ENCODE measurements at places on chromosomes 12 and 14.

DNA sequence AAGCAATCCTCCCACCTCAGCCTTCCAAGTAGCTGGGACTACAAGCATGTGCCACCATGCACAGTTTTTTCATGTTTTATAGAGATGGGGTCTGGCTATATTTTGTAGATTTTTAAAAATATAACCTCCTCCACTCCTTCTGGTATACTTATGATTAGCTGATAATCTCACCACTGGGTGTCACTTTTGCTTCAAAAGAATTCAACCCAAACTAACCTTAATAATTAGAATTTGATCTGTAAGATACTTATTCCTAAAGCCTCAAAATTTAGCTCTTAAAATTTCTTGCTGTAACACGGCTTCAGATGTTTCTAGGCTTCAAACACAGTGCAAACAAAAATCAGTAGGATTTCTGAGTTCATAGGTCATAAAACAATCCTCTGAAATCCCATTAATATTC lies 130.3 kb downstream of the CEP83 start:
- no peak for DNase-seq

DNA sequence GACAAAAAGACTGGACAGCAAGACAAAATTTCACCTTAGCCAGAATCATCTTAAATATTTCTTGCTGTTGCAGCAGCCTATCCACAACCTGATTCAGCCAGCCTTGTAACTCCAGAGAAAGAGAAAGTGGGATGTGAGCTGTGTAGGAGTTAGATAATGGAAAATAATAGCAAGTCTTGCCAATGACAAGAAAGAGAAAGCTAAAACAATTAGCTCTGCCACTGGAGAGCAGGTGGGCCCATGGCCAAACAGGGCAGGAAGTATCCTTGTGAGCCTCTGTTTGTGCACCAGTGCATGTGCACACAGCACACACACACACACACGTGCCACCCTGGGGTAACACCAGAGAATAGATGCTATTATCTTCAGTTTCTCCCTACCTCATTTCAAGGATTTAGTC lies 106.0 kb upstream of the CCDC196 start:
- no peak for DNase-seq

GRCh38 chr12:112908548-112908947 lies 1.8 kb downstream of the OAS1 start:
- DNase-seq, result no peak

- no peak for DNase-seq
Observed at GRCh38 chr14:54614296-54614695, 47.4 kb downstream of the SAMD4A start.

DNA sequence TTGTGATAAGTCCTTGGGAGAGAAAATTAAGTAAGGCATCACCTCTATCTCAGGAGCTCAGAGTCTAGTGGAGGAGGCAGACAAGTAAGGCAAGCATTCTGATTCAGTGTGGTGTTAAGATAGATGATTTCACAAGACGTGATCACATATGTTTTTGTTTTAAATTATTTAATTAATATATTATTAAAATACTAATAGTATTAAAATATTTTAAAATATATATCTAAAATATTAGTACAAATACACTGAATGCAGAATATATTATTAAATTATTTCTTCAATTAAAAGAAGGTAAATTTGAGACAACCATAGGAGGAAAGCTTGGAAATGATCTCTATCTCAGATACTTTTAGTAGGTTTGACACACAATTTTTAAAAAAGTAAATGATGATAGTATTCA lies 51.5 kb upstream of the ANO4 start:
- DNase-seq, result no peak

- no peak for DNase-seq
Observed at GRCh38 chr14:70278281-70278680, 81.2 kb downstream of the COX16 start.

- no peak for DNase-seq
Observed at GRCh38 chr14:34502545-34503225, 36.8 kb downstream of the EAPP start.

DNA sequence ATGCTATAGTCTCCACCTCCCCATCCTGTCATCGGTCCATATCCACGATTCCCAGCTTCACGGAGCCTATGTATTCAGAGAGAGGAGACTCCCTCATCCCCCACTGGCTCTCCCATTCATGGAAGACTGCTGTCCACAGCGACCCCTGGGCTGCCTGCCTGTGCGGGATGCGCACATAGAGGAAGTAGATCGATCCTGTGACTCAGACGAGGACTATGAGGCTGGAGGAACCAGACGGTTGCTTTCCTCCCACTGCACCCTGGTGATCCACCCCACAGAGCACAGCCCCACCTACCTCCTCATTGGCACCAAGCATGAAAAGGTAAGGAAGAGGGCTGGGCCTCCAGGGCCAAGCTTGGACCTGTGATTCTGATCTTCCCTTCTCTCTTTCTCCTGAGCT lies 24.4 kb downstream of the PIGH start:
- no peak for DNase-seq

DNA sequence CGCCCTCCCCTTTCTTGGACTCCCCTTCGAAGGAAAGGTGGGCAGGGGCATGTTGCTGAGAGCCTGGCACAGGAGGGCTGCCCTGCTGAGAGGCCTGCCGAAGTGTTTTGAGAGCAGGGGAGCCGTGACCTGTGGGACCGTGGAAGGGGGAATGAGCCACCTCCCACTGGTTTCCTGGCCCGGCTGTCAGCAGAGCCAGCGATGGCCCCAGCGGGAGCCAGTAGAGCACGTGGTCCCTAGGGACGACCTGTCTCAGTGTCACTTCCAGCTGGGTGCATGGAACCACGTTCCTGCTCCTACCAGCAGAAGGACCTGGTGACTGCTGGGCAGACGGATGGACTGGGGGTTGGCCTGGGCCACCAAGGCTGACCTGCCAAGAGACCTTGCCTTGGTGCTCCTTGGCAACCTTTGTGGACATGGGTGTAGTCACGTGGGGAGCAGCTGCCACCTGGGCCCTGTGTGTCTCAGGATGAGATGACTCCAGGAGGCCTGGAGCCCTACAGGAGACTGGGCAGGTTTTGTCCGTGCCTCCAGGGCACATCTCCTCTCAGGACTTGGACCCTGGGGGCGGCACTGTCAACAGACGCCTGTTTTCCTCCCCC lies 34.6 kb downstream of the BEGAIN start:
- DNase-seq, result no peak

DNA sequence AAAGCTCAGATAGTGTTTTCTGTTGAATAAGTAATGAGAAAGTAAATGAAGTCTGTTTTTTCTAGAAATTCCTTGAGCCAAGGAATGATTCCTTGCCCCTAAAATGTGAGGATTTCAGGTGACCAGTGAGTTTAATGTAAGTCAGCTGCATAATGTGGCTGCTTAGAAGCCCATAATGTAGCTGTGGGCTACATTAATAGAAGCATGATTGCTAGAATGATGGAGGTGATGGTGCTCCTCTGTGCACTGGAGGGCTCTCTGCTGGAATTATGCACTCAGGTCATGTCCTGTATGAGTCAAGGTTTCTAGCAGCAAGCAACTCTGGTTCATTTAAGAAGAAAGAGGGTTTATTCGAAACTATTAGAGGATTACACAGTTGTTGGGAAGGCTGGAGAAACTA lies 19.6 kb upstream of the PWP1 start:
- DNase-seq, result no peak

DNA sequence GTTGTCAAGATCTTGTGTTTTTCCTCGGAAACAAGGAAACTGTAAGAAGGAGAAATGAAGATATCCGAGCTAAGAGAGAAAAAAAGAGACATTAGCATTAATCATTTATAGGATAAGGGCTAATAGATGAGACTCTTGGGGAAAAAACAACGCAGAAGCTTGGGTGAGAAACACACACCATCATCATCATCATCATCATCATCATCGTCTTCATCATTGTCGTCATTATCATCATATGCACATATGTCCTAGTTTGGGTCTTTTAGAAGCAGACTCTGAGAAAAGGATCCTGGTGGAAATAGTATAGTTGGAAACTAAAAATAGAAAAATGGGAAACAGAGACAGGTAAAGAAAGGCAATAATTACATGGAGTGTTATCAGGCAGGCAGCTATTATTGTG lies 95.9 kb downstream of the PAH start:
- no peak for DNase-seq

DNA sequence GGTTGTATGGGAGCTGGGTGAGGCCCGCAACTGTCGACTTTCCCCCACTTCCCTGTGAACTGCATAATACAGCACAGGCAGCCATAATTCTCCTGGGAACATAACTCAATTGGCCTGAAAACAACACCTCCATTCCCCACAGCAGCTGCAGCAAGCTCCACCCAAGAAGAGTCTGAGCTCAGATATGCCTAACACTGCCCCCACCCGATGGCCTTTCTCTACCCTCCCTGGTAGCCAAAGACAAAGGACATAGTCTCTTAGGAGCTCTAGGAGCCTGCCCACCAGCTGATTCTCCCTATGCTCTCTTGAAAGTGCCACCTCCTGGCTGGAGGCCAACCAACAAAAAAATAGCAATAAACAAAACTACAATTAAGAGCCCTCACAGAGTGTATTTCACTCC lies 542.7 kb upstream of the LMO3 start:
- no peak for DNase-seq

- DNase-seq, result no peak
Observed at GRCh38 chr14:57714487-57714931, 151.4 kb downstream of the SLC35F4 start.

DNA sequence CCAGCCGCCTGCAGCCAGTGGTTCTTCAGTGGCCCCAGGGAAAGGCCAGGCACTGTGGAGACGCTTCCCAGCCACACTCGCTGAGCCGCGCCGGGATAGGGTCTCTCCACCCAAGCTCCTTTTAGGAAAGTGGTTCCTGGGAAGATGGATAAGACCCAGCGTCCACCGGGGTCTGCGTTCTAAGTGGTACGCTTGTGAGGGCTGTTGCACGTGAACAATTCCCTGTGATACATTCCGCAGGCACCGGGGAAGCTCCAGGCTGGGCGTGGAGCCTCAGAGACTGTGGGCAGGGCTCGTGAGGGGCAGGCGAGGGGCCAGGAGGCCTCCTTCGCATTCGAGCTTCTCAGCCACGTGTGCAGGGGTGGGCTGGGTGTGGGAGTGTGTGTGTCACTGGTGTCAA lies 48.4 kb downstream of the GALNT9 start:
- no peak for DNase-seq

DNA sequence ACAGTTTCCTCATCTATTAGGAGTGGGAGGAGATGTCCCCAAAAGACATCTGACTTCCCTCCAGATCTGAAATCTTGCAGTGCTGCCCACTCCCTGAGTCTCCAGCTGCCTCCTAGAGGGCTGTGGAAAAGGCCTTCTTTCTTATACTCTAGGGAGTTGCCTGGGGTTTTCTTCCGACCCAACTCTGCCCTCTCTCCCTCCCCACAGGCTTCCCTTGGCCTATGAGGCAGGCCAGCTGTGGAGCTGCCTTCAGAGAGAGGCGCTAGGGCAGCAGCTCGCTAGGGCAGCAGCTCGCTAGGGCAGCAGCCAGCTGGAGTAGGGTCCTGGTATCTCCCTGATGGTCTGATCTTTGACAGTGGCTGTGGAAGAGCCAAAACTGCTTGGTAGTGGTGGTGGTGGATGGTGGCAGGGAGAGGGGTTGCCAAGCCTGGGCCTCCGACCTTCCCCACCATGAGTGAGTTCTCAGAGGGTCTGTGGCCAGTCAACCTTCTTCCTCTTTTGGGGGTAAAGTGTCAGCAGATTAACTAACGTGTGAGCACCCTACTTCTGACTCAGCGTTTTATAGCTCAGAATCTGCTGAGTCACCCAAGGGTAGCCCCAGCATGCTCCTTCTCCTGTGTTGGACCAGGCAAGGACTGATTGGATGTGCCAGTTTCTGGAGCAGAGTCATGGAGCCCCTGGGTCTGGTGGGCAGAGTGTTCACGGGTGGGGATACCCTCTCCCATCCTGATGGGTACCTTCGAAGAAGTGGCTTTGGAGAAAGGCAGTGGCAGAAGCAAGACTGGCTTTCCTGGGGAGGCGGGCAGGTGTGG lies 2.3 kb downstream of the SLC48A1 start:
- DNase-seq, result no peak

DNA sequence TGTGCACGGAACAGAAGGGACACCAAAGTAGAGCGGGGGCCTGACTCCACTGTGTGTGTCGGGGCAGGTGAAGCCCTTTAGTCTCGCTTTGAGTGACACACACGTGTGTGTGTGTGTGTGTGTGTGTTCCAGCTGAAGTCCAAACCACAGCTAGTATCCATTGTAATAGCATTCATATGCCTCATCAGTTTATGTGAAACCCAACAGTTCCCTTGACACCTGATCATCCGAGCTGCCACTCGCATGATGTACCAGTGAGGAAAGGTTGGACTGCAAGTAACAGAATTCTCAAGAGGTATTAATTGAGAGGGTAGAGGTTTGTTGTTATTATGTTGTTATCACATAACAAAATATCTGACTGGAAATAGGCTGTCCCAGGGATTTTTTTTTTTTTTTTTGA lies 16.4 kb downstream of the CCDC63 start:
- no peak for DNase-seq

GRCh38 chr12:1925684-1926006 lies 7.2 kb upstream of the CACNA2D4 start:
- no peak for DNase-seq

DNA sequence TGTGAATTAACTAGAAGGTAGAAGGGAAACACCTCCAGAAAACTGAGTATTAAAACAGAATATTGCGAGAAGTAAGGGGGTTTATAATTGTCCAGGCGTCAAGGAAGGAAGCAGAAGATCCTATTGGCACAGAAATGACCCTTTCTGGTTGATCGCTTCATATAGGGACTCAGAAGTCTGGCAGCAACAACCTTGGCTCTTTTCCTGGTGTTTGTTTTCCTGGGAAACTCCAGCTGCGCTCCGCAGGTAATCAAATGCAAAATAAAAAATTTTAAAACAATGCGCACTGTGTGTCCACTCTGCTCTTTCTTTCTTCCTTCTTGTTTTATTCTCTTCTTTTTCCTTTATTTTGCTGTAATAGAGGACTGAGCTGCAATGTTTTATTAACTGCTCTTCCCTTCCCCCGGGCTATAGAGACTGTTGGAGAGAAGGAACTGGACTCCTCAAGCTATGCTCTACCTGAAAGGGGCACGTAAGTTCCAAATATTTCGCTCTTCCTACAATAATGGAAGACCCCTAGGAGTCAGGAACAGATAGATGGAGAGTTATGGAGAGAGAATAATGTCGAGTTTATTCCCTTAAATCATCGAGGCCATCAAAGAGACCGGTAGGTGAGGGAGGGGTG lies 737 bp downstream of the SPX start:
- no peak for DNase-seq

GRCh38 chr12:121314431-121314830 lies 17.9 kb upstream of the CAMKK2 start:
- DNase-seq, result no peak

GRCh38 chr14:105414456-105415371 lies 4.9 kb upstream of the MTA1 start:
- DNase-seq, result peak; percentile 62

GRCh38 chr14:42687421-42687820 lies 1080.7 kb downstream of the LRFN5 start:
- no peak for DNase-seq

GRCh38 chr12:28807535-28807934 lies 341.5 kb upstream of the FAR2 start:
- DNase-seq, result no peak

GRCh38 chr12:124316257-124316900 lies 21.5 kb downstream of the RFLNA start:
- DNase-seq, result no peak

GRCh38 chr12:80708259-80708974 lies 983 bp downstream of the MYF6 start:
- no peak for DNase-seq

Measured in CD4-positive, alpha-beta memory T cell (primary cell).